ENCODE measurements at places on chromosomes 1 and 21. TPM values are rescaled to one million over a fixed set of nuclear protein-coding genes. Genes with fewer than 3 reads are reported as not detected.

The FMO1 gene
- not detected for total RNA-seq

The DISP3 gene
- total RNA-seq, result 0.46 TPM

The C1orf185 gene
- total RNA-seq, result not detected

The FAM163A gene
- total RNA-seq, result not detected

- no peak for DNase-seq
- no peak overlapping the region for H3K4me3 ChIP-seq
- no peaks in the 10 kb centered on the region for H3K4me1 ChIP-seq
- H3K36me3 ChIP-seq, result no peaks in the 10 kb centered on the region
Observed at GRCh38 chr1:239436286-239436685, 49.9 kb downstream of the CHRM3 start.

DNA sequence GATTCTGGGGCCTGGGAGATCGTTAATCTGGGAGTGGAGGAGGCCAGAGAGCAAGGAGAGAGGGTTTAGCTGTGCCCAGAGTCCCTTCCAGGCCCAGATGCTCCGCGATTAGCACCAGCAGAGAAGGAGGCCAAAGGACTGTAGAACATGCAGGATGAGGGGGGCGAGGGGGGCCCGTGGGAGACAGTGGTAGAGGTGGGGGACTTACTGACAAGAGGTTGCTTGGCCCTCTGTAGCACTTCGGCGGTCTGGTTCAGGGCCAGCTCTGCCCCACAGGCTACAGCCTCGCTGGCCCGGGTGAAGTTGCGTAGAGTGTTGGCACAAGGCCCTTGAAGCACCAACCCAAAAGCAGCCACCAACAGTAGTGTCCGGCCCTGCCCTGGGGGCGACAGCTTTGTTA is 695 bp downstream of the DCST2 start:
- no peaks in the 10 kb centered on the region for H3K27me3 ChIP-seq
- no peak overlapping the region for H3K27ac ChIP-seq
- H3K4me3 ChIP-seq, result no peak overlapping the region
- no peak for DNase-seq
- H3K36me3 ChIP-seq, result no peaks in the 10 kb centered on the region
- no peaks in the 10 kb centered on the region for H3K4me1 ChIP-seq

DNA sequence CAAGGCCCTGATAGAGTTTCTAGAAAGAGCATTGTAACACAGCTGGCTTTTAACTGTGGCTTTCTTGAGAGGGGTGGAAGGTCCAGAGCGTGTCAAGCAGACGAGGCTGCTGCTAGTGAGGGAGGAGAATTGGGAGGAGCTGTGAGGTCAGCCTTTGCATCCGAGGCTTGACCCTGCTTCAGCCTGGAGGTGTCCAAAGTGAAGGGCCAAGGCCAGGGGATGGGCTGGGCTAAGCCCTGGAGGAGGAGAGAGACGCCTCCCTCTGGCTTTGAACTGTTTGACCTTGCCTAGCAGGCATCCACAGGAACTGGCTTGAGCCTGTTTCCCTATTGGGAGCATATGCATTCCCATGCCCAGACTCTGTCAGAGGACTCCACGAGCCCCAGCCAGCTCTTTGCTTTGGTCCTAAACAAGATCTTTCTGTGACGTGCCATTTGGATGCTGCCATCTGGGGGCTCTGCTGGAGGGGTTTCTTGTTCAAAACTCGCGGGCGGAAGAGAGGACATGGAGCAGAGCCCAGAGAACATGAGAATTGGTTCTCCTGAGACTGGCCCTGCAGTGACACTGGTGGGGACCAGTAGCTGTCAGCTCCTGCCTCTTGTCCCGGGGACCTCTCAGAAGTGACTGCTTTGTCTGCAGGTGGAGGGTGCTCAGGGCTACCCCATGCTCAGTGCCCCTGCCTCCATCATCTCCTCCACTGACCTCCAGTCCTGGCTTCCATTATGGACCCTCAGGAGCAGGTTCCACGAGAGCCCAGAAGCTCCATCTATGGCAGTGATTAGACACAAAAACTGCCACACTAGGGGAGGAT is 5.5 kb downstream of the ACTRT2 start:
- H3K4me1 ChIP-seq, result no peaks in the 10 kb centered on the region
- H3K27me3 ChIP-seq, result no peaks in the 10 kb centered on the region
- no peak for DNase-seq
- H3K36me3 ChIP-seq, result no peaks in the 10 kb centered on the region
- no peak overlapping the region for H3K27ac ChIP-seq
- H3K4me3 ChIP-seq, result no peak overlapping the region

GRCh38 chr1:107677697-107678096 is 287.3 kb downstream of the VAV3 start:
- H3K4me3 ChIP-seq, result no peak overlapping the region
- no peak overlapping the region for H3K27ac ChIP-seq
- H3K27me3 ChIP-seq, result no peaks in the 10 kb centered on the region
- peaks cover 1% of the 10 kb centered on the region for H3K36me3 ChIP-seq
- no peaks in the 10 kb centered on the region for H3K4me1 ChIP-seq

DNA sequence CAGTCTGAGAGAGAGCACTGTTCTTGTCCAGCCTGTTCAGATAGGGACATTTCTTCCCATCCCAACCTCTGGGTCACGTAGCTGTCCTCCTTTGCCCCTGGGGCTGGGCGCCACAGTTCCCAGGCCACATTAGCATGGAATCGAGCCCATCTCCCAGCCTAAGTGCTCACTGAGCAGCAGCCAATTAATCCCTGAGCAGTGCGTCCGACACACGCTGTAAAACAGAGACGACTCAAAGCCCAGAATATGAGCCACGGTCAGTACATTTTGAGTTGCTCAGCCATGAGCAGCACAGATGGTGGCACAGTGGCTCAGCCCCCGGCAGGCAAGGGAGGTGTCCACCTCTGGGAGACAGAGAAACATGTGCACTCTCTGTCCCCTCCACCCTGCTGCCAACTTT is 267.4 kb downstream of the NPHP4 start:
- H3K27me3 ChIP-seq, result no peaks in the 10 kb centered on the region
- no peak for DNase-seq
- H3K36me3 ChIP-seq, result no peaks in the 10 kb centered on the region
- no peak overlapping the region for H3K4me3 ChIP-seq
- no peak overlapping the region for H3K27ac ChIP-seq
- no peaks in the 10 kb centered on the region for H3K4me1 ChIP-seq

GRCh38 chr1:93427656-93428055 is 20.3 kb upstream of the FNBP1L start:
- H3K36me3 ChIP-seq, result no peaks in the 10 kb centered on the region
- no peaks in the 10 kb centered on the region for H3K27me3 ChIP-seq

DNA sequence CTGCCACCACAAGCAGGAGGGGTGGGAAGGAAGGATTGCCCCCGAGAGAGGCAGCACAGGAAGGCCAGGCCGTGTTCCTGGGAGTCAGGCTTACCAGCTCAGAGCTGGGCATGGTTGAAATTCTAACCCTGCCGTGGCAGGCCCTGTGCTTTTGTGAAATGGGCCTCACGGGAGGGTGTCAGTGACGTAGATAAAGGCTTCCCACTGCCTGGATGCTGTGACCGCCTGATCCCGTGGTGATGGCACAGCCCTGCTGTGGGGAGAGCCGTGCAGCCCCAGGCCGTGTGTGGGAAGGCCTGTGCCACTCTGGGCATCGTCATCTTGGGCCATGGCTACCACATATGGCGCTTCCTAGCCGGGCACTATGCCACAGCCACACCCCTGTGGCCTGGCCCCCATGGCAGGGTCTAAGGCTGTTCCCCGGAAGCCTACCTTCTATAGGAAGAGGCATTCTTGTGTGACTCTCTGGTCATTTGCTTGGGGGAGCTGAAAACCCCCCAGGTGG is 161.3 kb downstream of the PCBP3 start:
- peaks cover 7% of the 10 kb centered on the region for H3K36me3 ChIP-seq
- no peaks in the 10 kb centered on the region for H3K4me1 ChIP-seq
- H3K27ac ChIP-seq, result no peak overlapping the region
- DNase-seq, result no peak

DNA sequence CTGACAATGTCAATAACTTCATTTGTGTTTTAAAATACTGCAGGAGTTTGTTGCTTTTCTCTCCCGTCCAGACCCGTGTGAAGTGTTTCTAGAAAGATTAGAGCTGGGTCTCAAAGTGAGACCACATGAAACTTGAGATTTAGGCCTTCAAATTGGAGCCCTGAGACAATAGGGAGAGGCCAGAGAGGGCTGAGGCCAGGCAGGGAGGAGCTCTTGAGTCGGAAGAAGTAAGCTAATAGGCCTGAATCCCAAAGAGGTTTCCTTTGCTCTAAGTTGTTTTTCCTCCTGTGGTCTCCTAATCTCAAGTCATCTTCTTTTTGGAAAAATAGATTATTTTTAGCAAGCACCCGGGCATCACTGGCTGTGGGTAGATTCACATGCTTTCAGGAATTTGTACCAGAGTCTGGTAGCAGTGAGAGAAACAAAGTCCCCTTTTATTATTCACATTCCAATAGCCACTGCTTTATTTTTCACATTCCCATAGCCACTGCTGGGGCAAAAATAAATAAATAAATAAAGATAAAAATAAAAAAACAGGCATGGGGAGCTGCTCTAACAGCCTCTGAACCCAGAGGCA is 25.6 kb downstream of the CD244 start:
- no peak for DNase-seq
- peak overlapping the region; percentile 70 for H3K27ac ChIP-seq
- no peaks in the 10 kb centered on the region for H3K27me3 ChIP-seq
- H3K4me1 ChIP-seq, result peaks cover 60% of the 10 kb centered on the region

DNA sequence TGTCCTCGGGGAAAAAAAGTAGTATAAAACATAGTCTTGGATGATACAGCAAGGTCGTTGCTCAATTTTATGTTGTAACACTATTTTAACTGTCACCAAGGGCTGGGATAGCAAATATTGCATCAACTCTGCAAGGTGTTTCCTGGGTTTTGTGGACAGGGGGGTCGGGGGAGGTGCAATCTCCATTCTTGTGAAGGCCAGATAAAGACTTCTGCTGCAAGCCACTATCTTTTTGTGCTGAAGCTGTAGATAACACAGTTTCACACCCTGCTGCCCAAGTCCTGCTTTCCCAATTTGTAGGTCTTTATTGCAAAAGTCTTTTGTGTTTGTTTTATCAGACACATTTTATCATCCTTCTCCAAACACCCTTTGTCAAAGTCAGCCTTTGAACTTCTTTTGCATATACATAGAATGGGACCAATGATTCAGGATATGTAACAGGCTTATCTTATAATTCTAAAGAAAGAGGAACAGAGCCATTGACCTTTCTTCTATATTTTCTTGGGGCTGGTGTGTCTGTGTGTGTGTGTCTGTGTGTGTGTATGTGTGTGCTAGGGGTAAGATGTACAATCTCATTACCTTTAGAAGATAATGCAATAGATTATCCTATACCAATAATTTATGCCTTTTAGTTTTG is 140.6 kb downstream of the RUNX1 start:
- H3K36me3 ChIP-seq, result no peaks in the 10 kb centered on the region
- peaks cover 80% of the 10 kb centered on the region for H3K4me1 ChIP-seq
- H3K27me3 ChIP-seq, result no peaks in the 10 kb centered on the region
- no peak for DNase-seq

GRCh38 chr1:158998781-158999161 is 10.9 kb upstream of the IFI16 start:
- peak overlapping the region; percentile 89 for H3K4me3 ChIP-seq
- peaks cover 8% of the 10 kb centered on the region for H3K36me3 ChIP-seq
- peaks cover 36% of the 10 kb centered on the region for H3K4me1 ChIP-seq
- peak overlapping the region; percentile 98 for H3K27ac ChIP-seq
- no peaks in the 10 kb centered on the region for H3K27me3 ChIP-seq

DNA sequence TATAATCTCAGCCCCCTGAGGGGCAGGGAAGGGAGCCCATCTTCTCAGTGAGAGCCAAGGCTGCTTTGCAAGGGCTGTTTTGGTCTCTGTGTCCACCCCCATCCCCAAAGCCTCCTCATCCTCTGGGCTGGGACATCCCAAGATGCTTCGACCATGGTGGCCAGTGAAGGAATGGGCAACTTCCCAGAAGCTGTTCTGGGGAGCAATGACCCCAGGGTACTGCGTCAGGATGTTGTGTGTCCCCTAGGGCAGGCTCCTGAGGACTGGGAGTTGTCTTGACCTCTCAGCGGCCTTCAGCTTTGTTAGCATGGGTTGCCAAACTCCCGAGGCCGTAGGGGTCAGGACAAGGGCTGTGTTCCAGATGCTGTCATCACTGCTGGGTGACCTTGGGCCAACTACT is 238.4 kb upstream of the POU3F1 start:
- DNase-seq, result no peak
- peaks cover 4% of the 10 kb centered on the region for H3K36me3 ChIP-seq
- no peaks in the 10 kb centered on the region for H3K4me1 ChIP-seq
- no peak overlapping the region for H3K27ac ChIP-seq

DNA sequence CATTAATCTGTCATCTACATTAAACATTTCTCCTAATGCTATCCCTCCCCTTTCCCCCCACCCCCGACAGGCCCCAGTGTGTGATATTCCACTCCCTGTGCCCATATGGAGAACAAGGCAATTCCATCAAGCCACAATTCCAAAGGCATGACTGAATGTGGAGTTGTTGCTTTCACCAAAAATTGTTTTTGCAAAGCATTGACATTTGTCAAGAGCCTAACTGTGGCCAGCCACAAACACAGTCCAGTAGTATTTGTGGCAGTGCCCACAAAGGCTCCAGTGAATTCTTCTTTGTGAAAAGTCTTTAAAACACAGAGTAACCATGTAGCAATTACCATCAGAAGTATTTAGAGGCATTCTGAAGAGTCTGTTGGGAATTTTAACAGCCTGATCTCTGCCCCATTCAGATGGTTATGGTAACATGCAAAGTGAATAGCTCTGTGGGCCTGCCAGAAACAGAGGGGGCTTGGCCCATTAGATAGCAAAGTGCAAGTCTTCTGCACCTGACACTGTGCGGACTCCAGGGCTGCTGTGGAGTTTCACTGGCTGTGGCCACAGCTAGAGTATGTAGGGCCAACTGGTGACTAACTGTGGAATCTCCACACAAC is 11.6 kb upstream of the LRRC53 start:
- no peaks in the 10 kb centered on the region for H3K36me3 ChIP-seq
- no peak for DNase-seq
- H3K4me1 ChIP-seq, result no peaks in the 10 kb centered on the region
- H3K4me3 ChIP-seq, result no peak overlapping the region

DNA sequence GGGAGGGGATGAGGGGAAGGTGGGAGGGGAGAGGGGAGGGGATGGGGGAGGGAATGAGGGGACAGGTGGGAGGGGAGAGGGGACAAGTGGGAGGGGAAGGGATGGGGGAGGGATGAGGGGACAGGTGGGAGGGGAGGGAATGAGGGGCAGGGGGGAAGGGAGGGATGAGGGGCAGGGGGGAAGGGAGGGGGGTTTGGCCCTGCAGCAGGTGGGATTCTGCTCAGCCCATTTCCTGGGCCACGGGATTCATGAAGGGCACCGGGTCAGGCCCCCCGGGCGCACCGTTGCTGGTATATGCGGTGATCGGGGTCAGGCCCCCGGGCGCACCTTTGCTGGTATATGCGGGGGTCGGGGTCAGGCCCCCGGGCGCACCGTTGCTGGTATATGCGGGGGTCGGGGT is 15.1 kb upstream of the SAMD11 start:
- H3K36me3 ChIP-seq, result no peaks in the 10 kb centered on the region
- H3K4me1 ChIP-seq, result peaks cover 13% of the 10 kb centered on the region
- H3K4me3 ChIP-seq, result no peak overlapping the region
- H3K27me3 ChIP-seq, result peaks cover 62% of the 10 kb centered on the region
- DNase-seq, result no peak

Measured in activated T-cell treated with anti-CD3 and anti-CD28 coated beads, Interleukin-2, amount 50 U/mL, for 72 hours (primary cell).